A549 treated with ZK216348 at 1 μM for 4 hours (cell line): ENCODE measurements at places on chromosomes 4 and X. TPM values are rescaled to one million over a fixed set of nuclear protein-coding genes. Genes with fewer than 3 reads are reported as not detected.

CEP135 gene
- total RNA-seq = 3.2 to 6.7 TPM (median 4.9 TPM) in 5 replicates

PPP1R2C gene
- not detected in 5 replicates for total RNA-seq

SSX1 gene
- not detected in 5 replicates for total RNA-seq

MAP3K15 gene
- 1.7 to 2.6 TPM (median 2.1 TPM) in 5 replicates for total RNA-seq

NR0B1 gene
- 26.1 to 36.6 TPM (median 26.9 TPM) in 5 replicates for total RNA-seq

FGD1 gene
- total RNA-seq = 4.2 to 8.2 TPM (median 6.5 TPM) in 5 replicates

PLXNB3 gene
- total RNA-seq = 2.2 to 7.0 TPM (median 5.0 TPM) in 5 replicates

LONRF3 gene
- 2.5 to 4.8 TPM (median 3.4 TPM) in 5 replicates for total RNA-seq

F11 gene
- not detected in 5 replicates for total RNA-seq

FAM47E gene
- total RNA-seq = 0.15 to 0.34 TPM in 2 of 5 replicates, not detected in the others

FOXR2 gene
- not detected in 5 replicates for total RNA-seq

PRR32 gene
- not detected in 5 replicates for total RNA-seq

ASB12 gene
- not detected in 5 replicates for total RNA-seq

IL15 gene
- 5.9 to 16.3 TPM (median 14.6 TPM) in 5 replicates for total RNA-seq

XAGE2 gene
- total RNA-seq = not detected in 5 replicates

RAI2 gene
- 0.11 to 0.40 TPM (median 0.21 TPM) in 4 of 5 replicates, not detected in the other for total RNA-seq

XPNPEP2 gene
- total RNA-seq = not detected in 5 replicates

GTPBP6 gene
- 27.1 to 59.5 TPM (median 54.6 TPM) in 5 replicates for total RNA-seq

TCEAL8 gene
- total RNA-seq = 19.7 to 66.3 TPM (median 29.4 TPM) in 5 replicates

DNAAF6 gene
- not detected in 5 replicates for total RNA-seq

MAGEA2B gene
- 0.12 to 0.21 TPM in 2 of 5 replicates, not detected in the others for total RNA-seq

TIGD4 gene
- 0.14 to 0.35 TPM (median 0.26 TPM) in 5 replicates for total RNA-seq

MPP1 gene
- total RNA-seq = 17.2 to 18.6 TPM (median 17.3 TPM) in 5 replicates

SPATA4 gene
- total RNA-seq = 0.22 to 0.32 TPM (median 0.25 TPM) in 3 of 5 replicates, not detected in the others

MAGEB1 gene
- not detected in 5 replicates for total RNA-seq

WDFY3 gene
- total RNA-seq = 6.2 to 12.6 TPM (median 7.2 TPM) in 5 replicates

PLCXD1 gene
- total RNA-seq = 19.0 to 34.6 TPM (median 31.3 TPM) in 5 replicates

STEEP1 gene
- 29.2 to 38.2 TPM (median 32.4 TPM) in 5 replicates for total RNA-seq
